Prostate gland (tissue), 2 donors: ENCODE measurements at places on chromosomes 5 and 9.

DNA sequence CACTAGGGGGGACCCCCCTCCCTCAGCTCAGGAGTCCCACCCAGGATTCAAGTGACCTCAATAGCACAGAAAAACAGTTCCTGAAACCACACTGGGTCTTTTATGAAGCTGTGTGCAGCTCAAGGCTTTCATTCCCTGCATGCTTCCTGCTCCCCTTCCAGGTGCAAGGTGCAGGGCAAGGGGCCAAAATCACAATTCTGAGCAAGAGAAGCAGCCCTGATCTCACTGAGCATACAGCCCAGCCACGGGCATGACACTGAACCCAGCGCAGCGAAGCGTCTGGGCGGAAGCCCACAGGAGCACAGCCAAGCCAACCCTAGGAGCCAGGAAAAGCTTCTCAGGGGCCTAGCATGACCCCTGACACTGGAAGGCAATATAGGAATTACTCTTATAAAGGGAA lies 62.9 kb downstream of the IRX2 start:
- H3K4me3 ChIP-seq: no peak overlapping the region
- DNase-seq: no peak
- H3K27ac ChIP-seq: no peak overlapping the region
- no peaks in the 10 kb centered on the region for H3K36me3 ChIP-seq
- H3K27me3 ChIP-seq: no peaks in the 10 kb centered on the region

DNA sequence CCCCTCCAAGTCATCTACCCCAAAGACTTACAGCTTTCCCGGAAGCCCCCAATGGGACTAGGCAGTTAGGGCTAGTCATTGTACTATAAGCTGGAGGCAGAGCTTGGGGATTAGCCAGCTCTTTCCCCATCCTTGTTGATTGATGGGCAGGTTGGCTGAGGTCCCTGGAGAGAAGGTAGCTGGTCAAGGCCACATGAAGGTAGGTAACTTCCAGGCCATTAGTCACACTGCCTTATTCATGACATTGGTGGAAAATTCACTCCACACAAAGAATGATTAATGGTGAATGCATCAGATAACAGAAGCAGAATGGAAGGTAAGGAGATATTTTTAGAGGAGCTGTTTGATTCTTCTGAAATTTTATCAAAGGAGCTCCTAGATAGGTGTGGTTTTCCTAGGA lies 49.5 kb upstream of the TGFBR1 start:
- DNase-seq: no peak
- no peaks in the 10 kb centered on the region for H3K27me3 ChIP-seq
- no peaks in the 10 kb centered on the region for H3K36me3 ChIP-seq
- H3K27ac ChIP-seq: no peak overlapping the region
- H3K4me1 ChIP-seq: no peaks in the 10 kb centered on the region

DNA sequence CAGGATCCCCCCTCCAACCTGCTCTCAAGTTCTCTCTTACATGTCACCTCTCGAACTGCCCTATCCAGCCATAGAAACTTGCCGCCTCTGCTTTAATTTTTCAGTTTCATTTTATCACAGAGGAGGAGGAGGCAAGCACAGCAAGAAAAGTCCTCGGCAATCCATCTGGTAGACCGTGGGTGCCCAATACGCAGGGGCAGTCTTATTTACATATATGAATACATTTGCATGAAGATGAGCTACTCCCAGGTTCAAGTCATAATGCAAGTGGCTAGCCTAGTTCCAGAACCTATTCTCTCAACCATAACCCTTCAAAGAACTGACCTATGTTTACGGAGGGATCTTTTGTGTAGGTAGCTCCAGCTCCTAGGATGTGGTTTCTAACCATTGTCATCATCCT lies 223.2 kb upstream of the PANK3 start:
- no peaks in the 10 kb centered on the region for H3K36me3 ChIP-seq
- no peaks in the 10 kb centered on the region for H3K4me1 ChIP-seq
- H3K27me3 ChIP-seq: no peaks in the 10 kb centered on the region

- no peak overlapping the region for H3K4me3 ChIP-seq
- no peaks in the 10 kb centered on the region for H3K27me3 ChIP-seq
- H3K4me1 ChIP-seq: peaks cover 7% of the 10 kb centered on the region
- no peak overlapping the region for H3K27ac ChIP-seq
Observed at GRCh38 chr9:129381481-129381957, 203.5 kb upstream of the IER5L start.

GRCh38 chr5:136516637-136517036 lies 151.3 kb upstream of the TRPC7 start:
- H3K4me1 ChIP-seq: no peaks in the 10 kb centered on the region
- no peak overlapping the region for H3K27ac ChIP-seq
- no peak overlapping the region for H3K4me3 ChIP-seq
- H3K27me3 ChIP-seq: no peaks in the 10 kb centered on the region
- H3K36me3 ChIP-seq: no peaks in the 10 kb centered on the region
- DNase-seq: no peak

DNA sequence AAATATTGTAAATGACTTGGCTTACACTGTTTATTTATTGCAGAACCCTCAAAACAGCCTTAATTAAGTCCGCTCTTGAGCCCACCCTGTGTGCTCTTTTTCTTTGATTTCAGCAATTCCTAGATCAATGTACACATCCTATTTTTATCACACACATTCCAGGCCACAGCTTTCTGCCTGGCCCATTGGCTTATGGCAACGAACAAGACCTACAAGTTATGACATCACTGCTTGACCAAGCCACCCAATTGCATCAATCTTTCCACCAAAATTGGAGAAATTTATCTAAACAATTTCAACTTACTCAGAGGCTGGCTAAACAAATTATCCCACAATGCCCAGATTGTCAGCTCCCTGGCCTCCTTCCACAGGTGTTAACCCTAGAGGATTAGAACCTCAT lies 158.4 kb downstream of the CPLANE1 start:
- no peaks in the 10 kb centered on the region for H3K27me3 ChIP-seq
- no peaks in the 10 kb centered on the region for H3K36me3 ChIP-seq
- no peaks in the 10 kb centered on the region for H3K4me1 ChIP-seq
- no peak overlapping the region for H3K27ac ChIP-seq

GRCh38 chr5:59756373-59757035 lies 137.0 kb downstream of the PDE4D start:
- H3K4me1 ChIP-seq: peaks cover 6% of the 10 kb centered on the region
- DNase-seq: no peak
- no peaks in the 10 kb centered on the region for H3K27me3 ChIP-seq
- no peaks in the 10 kb centered on the region for H3K36me3 ChIP-seq

DNA sequence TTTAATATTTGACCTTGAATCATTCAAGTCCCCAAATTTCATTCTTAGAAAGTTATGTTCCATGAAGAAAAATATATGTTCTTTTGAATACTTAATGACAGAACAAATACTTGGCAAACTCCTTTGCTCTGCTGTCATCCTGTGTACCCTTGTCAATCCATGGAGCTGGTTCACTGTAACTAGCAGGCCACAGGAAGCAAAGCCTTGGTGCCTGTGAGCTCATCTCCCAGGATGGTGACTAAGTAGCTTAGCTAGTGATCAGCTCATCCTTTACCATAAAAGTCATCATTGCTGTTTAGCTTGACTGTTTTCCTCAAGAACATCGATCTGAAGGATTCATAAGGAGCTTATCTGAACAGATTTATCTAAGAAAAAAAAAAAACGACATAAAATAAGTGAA lies 65.4 kb downstream of the WDR41 start:
- no peaks in the 10 kb centered on the region for H3K36me3 ChIP-seq
- no peak for DNase-seq
- no peak overlapping the region for H3K4me3 ChIP-seq
- H3K27me3 ChIP-seq: no peaks in the 10 kb centered on the region
- peak overlapping the region; percentile 24 for H3K27ac ChIP-seq

DNA sequence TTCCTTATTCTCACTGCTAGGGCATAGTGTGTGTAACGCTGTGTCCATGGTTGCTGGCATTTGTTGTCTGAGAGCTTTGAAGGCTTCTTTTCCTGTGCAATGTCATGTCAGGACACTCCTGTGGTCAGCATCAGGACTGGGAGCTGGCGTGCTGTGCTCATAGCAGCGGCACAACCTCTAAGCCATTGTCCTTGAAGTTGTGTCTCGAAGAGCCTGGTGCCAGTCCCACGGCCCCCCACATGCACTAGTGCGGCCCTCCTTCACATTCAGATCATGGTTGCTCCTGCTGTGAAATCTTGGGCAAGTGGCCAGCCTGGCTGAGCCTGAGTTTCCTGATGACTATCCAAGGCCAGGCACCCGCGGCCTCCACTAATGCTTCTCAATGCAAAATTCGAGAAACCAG lies 32.4 kb downstream of the PDZD2 start:
- DNase-seq: no peak
- no peak overlapping the region for H3K27ac ChIP-seq
- no peaks in the 10 kb centered on the region for H3K36me3 ChIP-seq
- no peak overlapping the region for H3K4me3 ChIP-seq
- H3K4me1 ChIP-seq: peaks cover 4% of the 10 kb centered on the region

- H3K27me3 ChIP-seq: no peaks in the 10 kb centered on the region
- no peak overlapping the region for H3K4me3 ChIP-seq
- H3K4me1 ChIP-seq: no peaks in the 10 kb centered on the region
- DNase-seq: no peak
- no peaks in the 10 kb centered on the region for H3K36me3 ChIP-seq
- H3K27ac ChIP-seq: no peak overlapping the region
Observed at GRCh38 chr5:148790545-148791333, 35.7 kb upstream of the ADRB2 start.

GRCh38 chr5:155943516-155944407 lies 383.2 kb upstream of the SGCD start:
- no peaks in the 10 kb centered on the region for H3K27me3 ChIP-seq
- H3K27ac ChIP-seq: no peak overlapping the region

DNA sequence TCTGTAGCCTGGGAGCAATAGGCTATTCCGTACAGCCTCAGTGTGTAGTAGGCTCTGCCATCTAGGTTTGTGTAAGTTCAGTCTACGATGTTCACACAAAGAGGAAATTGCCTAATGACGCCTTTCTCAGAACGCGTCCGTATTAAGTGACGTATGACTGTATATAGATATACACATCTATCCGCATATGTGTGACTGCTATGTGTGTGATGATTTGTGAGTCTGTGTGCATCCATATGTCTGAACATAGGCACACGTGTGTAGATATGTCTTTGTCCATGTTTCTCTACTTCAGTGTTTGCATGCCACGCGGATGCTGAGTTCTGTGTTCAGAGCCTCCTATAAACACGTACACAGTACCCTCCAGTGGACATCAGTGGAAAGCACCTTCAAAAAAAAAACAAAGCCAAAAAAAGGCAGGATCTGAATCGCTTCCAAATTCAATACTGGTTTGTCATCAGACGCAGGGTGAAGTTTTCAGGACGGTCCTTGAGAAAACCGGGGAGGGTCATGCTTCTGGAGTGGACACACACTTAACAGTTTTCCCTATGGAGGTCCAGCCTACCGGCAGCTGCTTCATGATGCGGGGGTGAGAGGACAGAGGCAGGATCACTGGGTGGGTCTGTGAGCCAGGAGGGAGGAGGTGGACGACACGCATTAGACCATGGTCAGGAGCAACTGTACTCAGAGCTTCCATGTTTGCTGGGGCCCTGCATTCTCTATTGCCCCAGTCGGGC lies 29.5 kb upstream of the ALDH1B1 start:
- no peak overlapping the region for H3K4me3 ChIP-seq
- no peaks in the 10 kb centered on the region for H3K36me3 ChIP-seq
- no peaks in the 10 kb centered on the region for H3K27me3 ChIP-seq
- peak; percentile 41 for DNase-seq

DNA sequence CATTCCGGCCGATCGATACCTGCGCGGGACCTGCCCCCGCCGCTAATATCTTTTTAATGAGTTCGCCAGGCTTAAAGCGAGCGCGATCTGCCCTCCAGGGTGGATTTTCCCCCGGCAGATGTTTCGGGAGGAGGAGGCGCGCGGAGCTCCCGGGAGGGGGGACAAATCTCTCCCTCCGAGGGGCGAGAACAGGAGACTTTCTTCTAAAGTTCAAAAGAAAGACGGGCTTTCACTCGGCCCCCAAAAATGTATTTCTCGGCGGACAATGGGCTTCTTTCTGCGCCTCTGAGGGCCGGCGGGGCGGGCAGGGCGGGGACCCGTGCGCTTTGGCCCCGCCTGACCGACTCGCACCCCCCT lies 4.1 kb upstream of the PRDM12 start:
- H3K4me1 ChIP-seq: no peaks in the 10 kb centered on the region
- H3K36me3 ChIP-seq: no peaks in the 10 kb centered on the region
- no peak for DNase-seq

DNA sequence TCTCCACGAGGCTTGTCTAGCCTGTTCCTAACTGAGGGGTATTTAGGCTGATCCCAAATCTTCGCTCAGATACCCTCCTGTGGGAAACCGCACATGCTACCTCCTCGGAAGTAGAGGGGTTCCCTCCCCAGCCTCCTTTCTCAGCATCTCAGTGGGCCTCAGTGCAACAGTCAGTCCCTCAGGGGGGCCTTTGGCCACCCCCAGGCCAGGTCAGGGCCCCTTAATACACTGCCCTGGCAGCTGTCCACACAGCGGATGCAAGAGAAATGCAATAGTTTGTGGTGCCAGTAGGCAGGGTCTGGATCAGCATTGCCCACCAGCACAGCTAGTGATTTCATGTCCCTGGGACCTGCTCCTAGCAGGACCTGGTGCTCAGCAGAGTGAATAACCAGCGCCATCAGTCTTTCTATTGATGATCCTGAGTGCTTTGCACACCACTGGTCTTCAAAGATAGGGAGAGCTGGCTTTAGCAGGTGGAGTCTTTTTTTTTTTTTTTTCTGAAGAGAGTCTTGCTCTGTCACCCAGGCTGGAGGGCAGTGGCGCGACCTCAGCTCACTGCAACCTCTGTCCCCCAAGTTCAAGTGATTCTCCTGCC lies 7.5 kb downstream of the PLPP7 start:
- H3K27me3 ChIP-seq: no peaks in the 10 kb centered on the region
- H3K4me3 ChIP-seq: no peak overlapping the region
- H3K4me1 ChIP-seq: no peaks in the 10 kb centered on the region
- H3K27ac ChIP-seq: no peak overlapping the region
- no peaks in the 10 kb centered on the region for H3K36me3 ChIP-seq
- DNase-seq: no peak

- no peak for DNase-seq
- H3K27me3 ChIP-seq: peaks cover 2% of the 10 kb centered on the region
- no peaks in the 10 kb centered on the region for H3K4me1 ChIP-seq
- no peaks in the 10 kb centered on the region for H3K36me3 ChIP-seq
Observed at GRCh38 chr5:135564331-135564730, 14.5 kb downstream of the CXCL14 start.

DNA sequence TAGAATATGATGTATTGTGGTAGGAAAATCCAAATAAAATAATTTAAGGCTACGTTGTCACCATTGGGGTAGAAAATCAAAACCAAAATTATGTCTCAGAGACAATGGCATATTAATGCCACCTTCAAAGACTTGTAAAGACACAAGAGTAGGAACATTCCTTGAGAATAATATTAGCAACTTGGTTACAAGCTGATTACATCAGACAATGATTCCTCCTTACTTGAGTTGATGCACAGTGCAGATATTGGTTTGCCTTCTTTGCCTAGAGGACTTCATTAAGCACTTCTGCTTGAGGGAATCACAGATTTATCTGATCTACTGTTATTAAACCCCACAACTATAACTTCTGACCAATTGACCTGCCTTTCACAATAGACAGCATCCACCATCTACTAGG lies 500.2 kb downstream of the CDH9 start:
- no peak for DNase-seq
- H3K27ac ChIP-seq: no peak overlapping the region
- no peaks in the 10 kb centered on the region for H3K36me3 ChIP-seq
- no peaks in the 10 kb centered on the region for H3K4me1 ChIP-seq
- H3K27me3 ChIP-seq: no peaks in the 10 kb centered on the region
